ENCODE measurements at places on chromosomes 13 and 19. TPM values are rescaled to one million over a fixed set of nuclear protein-coding genes. Genes with fewer than 3 reads are reported as not detected.

The PLPPR3 gene
- total RNA-seq, result not detected

DNA sequence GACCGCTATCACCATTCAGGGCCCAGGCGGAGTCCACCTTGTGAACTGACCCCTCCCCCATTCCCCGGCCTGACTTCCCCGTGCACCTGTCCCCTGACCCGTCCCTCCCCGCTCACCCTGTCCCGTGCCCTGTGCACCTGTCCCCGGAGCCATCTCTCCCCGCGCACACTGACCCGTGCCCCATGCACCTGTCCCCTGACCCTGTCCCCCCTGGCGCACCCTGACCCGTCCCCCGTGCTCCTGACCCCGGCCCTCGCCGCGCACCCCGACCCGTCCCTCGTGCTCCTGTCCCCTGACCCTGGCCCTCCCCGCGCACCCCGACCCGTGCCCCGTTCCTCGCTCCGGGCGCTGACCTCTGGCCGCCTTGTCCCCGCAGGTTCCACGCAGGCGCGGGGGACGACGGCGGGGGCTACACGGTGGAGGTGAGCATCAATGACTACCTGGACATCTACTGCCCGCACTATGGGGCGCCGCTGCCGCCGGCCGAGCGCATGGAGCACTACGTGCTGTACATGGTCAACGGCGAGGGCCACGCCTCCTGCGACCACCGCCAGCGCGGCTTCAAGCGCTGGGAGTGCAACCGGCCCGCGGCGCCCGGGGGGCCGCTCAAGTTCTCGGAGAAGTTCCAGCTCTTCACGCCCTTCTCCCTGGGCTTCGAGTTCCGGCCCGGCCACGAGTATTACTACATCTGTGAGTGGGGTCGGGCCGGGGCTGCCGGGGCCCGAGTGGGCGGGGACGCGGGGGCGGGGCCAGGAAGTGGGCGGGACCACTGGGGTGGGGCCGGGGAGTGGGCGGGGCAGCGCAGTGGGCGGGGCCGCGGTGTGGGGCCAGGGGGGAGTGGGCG is 9.7 kb downstream of the EFNA2 start:
- peaks cover 6% of the 10 kb centered on the region for H3K4me1 ChIP-seq
- H3K27me3 ChIP-seq, result peaks cover 17% of the 10 kb centered on the region
- peak overlapping the region; percentile 35 for H3K4me3 ChIP-seq
- DNase-seq, result no peak
- H3K36me3 ChIP-seq, result no peaks in the 10 kb centered on the region

- H3K4me1 ChIP-seq, result peaks cover 5% of the 10 kb centered on the region
- H3K4me3 ChIP-seq, result no peak overlapping the region
Observed at GRCh38 chr13:25756251-25756650, 295.6 kb downstream of the SHISA2 start.

The FAM216B gene
- total RNA-seq, result not detected

DNA sequence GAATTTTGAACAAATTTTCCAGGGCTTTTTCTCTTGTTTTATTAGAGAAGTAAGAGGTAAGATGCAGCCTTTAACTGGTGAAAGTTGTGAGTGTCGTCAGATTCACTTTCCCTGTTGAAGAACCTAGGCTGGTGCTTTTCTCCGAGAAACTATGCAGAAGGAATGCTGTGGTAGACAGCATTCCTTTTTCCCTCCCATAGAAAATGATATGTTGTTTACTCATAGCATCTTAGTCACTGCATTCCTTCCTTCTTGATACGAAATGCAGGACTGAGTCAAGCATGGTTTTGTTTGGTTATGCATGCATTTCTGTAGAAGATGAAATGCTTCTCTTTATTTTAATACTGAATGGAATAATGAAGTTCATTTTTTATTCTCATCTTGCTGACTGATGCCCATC is 3.4 kb downstream of the ITGBL1 start:
- H3K27me3 ChIP-seq, result no peaks in the 10 kb centered on the region
- DNase-seq, result no peak
- peak overlapping the region; percentile 82 for H3K4me3 ChIP-seq

The NAT14 gene
- total RNA-seq, result 3.4 TPM

- H3K36me3 ChIP-seq, result no peaks in the 10 kb centered on the region
- H3K27me3 ChIP-seq, result no peaks in the 10 kb centered on the region
- H3K4me3 ChIP-seq, result no peak overlapping the region
Observed at GRCh38 chr13:49616676-49617065, 11.6 kb upstream of the ARL11 start.

GRCh38 chr19:7478173-7478842 is 10.5 kb downstream of the PEX11G start:
- H3K36me3 ChIP-seq, result no peaks in the 10 kb centered on the region
- H3K27ac ChIP-seq, result no peak overlapping the region
- no peaks in the 10 kb centered on the region for H3K27me3 ChIP-seq

- H3K27ac ChIP-seq, result no peak overlapping the region
- DNase-seq, result no peak
- no peaks in the 10 kb centered on the region for H3K4me1 ChIP-seq
- H3K27me3 ChIP-seq, result no peaks in the 10 kb centered on the region
- H3K4me3 ChIP-seq, result no peak overlapping the region
- H3K36me3 ChIP-seq, result no peaks in the 10 kb centered on the region
Observed at GRCh38 chr19:13441810-13442512, 64.3 kb downstream of the CACNA1A start.

DNA sequence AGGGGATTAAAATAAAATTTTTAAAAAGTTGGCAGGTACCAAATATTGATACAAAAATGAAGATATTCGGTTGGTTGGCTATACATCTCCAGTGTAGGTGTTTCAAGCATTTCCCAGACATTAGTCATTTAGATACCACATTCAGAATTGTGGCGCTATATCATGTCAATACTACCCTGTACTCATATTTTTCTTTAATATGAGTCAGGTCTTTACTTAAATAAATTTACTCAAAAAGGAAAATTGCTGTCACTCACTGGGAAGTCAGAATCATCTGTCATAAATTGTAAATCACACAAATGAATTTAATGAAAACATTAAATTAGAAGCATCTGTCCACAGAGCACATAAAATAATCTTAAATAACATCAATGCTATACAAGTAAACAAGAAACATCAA is 134.2 kb downstream of the TSHZ3 start:
- H3K27me3 ChIP-seq, result no peaks in the 10 kb centered on the region
- no peaks in the 10 kb centered on the region for H3K4me1 ChIP-seq
- H3K4me3 ChIP-seq, result no peak overlapping the region

DNA sequence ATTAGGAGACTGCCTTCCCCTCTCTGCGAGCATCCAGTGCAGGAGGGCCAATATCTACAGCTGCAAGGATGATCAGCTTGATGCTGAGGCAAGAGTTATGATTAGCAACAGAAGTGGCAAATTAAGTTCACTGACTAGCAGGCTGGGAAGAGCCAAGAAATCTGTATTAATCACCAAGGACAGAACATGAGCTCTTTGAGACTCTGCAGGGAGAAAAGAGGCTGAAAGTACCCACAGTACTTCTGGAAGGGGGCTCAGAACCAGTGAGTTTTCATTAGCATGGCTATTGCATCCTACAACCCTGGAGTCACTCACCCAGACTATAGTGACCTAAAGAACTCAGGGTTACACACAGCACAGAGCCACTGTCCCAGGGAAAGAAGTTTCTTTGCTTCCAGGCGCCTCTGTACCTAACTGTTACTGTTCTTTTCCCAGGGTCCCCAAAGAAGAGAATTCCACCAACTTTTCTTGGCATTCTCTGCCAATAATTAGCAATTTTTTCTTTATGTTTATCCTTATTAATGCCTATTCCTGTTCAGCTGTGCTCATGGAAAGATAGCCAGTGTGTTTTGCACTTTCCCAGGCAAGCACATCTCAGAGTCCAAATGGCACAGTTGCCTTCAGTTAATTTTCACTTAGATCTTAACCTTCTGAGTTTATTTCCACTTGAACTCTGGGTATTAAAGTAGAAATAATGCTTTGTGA is 25.8 kb upstream of the MEDAG start:
- DNase-seq, result no peak
- no peaks in the 10 kb centered on the region for H3K36me3 ChIP-seq
- H3K4me1 ChIP-seq, result peaks cover 61% of the 10 kb centered on the region
- H3K27me3 ChIP-seq, result no peaks in the 10 kb centered on the region
- H3K4me3 ChIP-seq, result peak overlapping the region; percentile 44

DNA sequence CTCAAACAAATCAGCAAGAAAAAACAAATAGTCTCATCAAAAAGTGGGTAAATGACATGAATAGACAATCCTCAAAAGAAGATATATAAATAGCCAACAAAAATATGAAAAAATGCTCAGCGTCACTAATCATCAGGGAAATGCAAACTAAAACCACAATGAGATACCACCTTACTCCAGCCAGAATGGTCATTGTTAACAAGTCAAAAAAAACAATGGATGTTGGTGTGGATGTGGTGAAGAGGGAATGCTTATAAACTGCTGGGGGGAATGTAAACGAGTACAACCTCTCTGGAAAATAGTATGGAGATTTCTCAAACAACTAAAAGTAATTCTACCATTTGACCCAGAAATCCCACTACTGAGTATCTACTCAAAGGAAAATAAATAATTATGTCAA is 239.2 kb upstream of the RFC3 start:
- no peaks in the 10 kb centered on the region for H3K27me3 ChIP-seq
- no peak overlapping the region for H3K27ac ChIP-seq
- no peak for DNase-seq
- no peaks in the 10 kb centered on the region for H3K4me1 ChIP-seq
- no peaks in the 10 kb centered on the region for H3K36me3 ChIP-seq
- no peak overlapping the region for H3K4me3 ChIP-seq

DNA sequence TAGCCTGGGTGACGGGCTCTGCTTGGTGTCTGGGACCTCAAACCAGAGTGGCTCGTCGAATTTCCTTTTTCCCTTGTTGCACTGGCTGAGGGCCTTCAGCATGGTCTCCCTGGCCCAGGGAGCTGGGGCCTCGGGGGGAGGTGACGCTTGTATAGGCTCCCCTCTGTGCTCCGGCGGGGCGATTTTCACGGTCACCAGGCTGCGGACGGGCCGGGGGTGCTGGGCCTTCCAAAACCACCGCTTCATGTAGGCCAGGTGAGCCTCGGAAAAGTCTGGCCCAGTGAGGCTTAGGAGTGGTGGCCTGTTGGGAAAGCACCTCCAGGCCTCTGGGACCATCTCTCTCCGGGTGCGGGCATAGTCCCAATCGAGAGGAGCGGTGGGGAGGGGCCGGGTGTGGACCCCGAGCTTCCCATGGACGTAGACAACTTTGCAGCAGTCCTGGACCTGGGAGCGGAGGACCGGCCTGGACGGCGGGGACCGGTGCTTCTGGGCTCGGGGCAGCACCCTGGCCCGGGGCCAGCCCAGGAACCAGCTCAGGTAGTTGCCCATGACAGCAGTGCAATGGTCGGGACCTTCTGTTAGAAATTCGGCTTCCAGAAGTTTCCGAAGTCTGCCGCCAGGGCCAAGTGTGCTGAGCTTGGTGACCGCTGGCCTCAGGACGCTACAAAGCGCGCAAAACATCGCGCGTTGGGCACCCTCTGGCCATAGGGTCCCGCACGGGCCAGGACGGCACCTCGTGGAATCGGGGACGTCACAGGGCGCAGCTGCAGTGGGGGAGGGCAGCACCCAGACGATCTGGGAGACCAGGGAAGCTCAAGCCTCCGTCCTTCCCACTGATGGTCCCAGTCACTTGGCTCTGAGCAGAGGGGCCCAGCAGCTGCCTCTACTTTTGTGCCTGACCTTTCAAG is 41.6 kb upstream of the MTUS2 start:
- H3K27ac ChIP-seq, result no peak overlapping the region
- H3K4me3 ChIP-seq, result no peak overlapping the region
- H3K27me3 ChIP-seq, result no peaks in the 10 kb centered on the region
- H3K36me3 ChIP-seq, result no peaks in the 10 kb centered on the region
- no peak for DNase-seq
- no peaks in the 10 kb centered on the region for H3K4me1 ChIP-seq

The CCDC70 gene
- total RNA-seq, result not detected

GRCh38 chr13:100815476-100816046 is 141.0 kb upstream of the TMTC4 start:
- no peaks in the 10 kb centered on the region for H3K4me1 ChIP-seq
- no peaks in the 10 kb centered on the region for H3K36me3 ChIP-seq
- no peak overlapping the region for H3K27ac ChIP-seq
- DNase-seq, result no peak
- no peak overlapping the region for H3K4me3 ChIP-seq
- no peaks in the 10 kb centered on the region for H3K27me3 ChIP-seq

GRCh38 chr13:108193806-108194205 is 21.5 kb downstream of the LIG4 start:
- no peaks in the 10 kb centered on the region for H3K27me3 ChIP-seq
- no peaks in the 10 kb centered on the region for H3K4me1 ChIP-seq

DNA sequence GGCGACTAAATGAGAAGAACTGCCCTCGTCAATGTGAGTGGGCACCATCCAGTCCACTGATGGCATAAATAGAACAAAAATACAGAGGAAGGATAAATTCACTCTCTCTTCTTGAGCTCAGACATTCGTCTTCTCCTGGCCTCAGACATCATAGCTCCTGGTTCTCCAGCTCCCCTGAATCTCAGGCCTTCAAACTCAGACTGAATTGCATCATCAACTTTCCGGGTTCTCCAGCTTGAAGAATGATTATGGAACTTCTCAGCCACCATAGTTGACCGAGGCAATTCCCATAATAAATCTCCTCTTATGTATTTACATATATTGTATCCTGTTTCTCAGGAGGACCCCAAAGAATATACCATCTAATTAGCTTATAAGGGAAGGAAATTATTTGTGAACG is 55.0 kb upstream of the FNDC3A start:
- H3K4me1 ChIP-seq, result no peaks in the 10 kb centered on the region
- no peak overlapping the region for H3K27ac ChIP-seq
- no peaks in the 10 kb centered on the region for H3K36me3 ChIP-seq
- DNase-seq, result no peak

DNA sequence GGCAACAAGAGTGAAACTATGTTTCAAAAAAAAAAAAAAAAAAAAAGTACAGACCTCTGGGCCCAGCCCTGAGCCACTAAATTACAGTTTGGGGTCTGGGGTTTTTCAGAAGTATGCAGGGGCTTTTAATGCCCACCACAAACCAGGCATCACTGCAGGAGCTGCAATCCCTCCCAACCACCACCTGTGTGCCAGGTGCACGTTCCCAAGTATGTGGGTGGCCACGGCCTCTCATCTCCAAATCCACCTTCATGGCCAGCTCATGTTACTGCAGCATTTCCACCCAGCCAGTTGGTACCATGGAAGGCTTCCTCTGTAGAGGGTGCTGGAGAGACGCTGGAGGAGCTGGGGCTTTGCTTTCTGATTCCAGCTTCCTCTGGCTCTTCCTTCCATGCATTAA is 26.5 kb downstream of the CEP89 start:
- H3K27me3 ChIP-seq, result no peaks in the 10 kb centered on the region
- H3K27ac ChIP-seq, result no peak overlapping the region
- no peaks in the 10 kb centered on the region for H3K4me1 ChIP-seq

- H3K36me3 ChIP-seq, result peaks cover 51% of the 10 kb centered on the region
- H3K27me3 ChIP-seq, result no peaks in the 10 kb centered on the region
Observed at GRCh38 chr19:16216744-16217670, 19.3 kb downstream of the AP1M1 start.

The ZNF700 gene
- total RNA-seq, result 12.5 TPM
